ENCODE measurements at places on chromosomes 2 and 18. TPM values are rescaled to one million over a fixed set of nuclear protein-coding genes. Genes with fewer than 3 reads are reported as not detected.

- DNase-seq, result peak; percentile 97
These were observed 284.5 kb downstream of the PRKCE start for GRCh38 chr2:45935791-45936622.

HPCAL1 gene
- 92.0 TPM for total RNA-seq

CD8A gene
- not detected for total RNA-seq

- DNase-seq, result no peak
These were observed 47.3 kb downstream of the KCNG2 start for GRCh38 chr18:79844999-79845563.

DNA sequence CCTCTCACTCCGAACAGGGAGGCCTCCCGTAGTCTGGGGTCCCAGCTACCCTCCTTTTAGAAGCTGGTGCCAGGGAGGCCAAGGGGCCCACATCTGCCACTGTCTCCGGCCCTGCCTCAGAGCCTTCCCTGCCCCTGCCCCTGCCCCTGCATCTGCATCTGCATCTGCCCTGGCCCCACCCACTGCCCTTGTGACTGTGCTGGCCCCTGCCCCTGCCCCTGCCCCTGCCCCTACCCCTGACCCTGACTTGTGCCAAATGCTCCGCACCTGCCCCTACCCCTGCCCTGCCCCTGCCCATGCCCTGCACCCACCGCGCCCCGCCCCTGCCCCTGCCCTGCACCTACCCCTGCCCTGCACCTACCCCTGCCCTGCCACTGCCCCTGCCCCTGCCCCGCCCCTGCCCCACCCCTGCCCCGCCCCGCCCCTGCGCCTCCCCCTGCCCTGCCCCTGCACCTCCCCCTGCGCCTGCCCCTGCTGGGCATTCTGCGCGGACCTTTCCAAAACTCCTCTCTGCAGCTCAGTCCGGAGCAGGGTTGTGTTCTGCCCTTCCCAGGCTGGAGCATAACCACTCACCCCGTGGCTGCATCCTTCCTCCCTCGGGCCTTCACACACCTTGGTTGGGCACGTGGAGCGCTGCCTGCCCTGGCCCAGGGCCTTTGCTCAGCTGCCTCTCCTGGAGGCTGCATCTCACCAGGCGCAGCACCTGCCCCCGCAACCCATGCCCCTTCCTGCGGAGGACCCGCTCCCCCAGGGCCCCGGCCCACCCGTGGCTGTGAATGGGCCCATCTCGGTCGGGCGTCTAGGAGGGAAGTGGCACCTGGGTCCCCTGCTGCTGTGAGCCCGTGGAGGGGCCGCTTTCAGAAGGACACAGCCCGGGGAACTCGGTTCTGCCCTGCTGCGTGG, 5.4 kb downstream of the SNTG2 start:
- DNase-seq, result no peak

DNA sequence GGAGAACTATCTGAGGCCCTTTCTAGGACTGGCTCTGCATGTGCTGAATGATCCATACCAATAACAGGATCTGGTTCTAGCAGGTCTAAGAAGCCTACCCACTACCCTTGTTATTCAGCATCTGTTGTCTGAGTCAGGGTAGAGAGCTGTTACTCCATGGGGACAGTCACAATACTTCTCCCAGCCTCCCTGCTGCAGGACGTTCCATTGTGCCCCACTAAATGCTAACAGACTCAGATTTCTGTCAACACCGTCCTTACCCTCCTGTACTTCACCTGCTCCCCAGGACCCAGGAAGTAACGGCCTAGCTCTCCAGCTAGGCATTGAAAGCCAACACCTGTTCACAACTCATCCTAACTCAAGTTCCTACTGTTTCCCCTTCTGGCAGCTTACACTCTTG, 719.7 kb upstream of the ID2 start:
- DNase-seq, result no peak
